ENCODE measurements at places on chromosomes 7 and 10. TPM values are rescaled to one million over a fixed set of nuclear protein-coding genes. Genes with fewer than 3 reads are reported as not detected.

GRCh38 chr7:25952261-25953057, 199.5 kb upstream of the NFE2L3 start:
- DNase-seq, result no peak

The ITPRID1 gene
- 0.91 TPM for total RNA-seq

The RAMP3 gene
- 8.5 TPM for total RNA-seq

- no peak for DNase-seq
Measured at GRCh38 chr10:75197066-75197465, 13.5 kb upstream of the VDAC2 start.

- DNase-seq, result peak; percentile 22
Measured at GRCh38 chr7:4479367-4480039, 202.6 kb upstream of the FOXK1 start.

The VWA2 gene
- total RNA-seq, result 2.6 TPM

The REPIN1 gene
- 189 TPM for total RNA-seq

The TAS2R60 gene
- total RNA-seq, result not detected

GRCh38 chr10:123800289-123800688, 91.3 kb downstream of the CPXM2 start:
- peak; percentile 4 for DNase-seq

The SEMA3C gene
- 41.9 TPM for total RNA-seq

DNA sequence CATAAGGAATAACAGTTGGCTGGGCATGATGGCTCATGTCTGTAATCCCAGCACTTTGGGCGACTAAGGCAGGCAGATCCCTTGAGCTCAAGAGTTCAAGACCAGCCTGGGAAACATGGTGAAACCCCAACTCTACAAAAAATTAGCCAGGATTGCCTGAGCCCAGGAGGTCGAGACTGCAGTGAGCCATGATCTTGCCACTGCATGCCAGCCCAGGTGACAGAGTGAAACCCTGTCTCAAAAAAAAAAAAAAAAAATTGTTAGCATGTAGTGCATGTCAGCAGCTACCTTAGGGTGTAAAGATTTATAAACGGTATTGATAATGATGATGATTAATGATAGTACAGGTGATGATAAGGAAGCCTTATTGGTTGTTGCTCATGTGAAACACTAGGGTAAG, 331.2 kb upstream of the FZD1 start:
- no peak for DNase-seq

DNA sequence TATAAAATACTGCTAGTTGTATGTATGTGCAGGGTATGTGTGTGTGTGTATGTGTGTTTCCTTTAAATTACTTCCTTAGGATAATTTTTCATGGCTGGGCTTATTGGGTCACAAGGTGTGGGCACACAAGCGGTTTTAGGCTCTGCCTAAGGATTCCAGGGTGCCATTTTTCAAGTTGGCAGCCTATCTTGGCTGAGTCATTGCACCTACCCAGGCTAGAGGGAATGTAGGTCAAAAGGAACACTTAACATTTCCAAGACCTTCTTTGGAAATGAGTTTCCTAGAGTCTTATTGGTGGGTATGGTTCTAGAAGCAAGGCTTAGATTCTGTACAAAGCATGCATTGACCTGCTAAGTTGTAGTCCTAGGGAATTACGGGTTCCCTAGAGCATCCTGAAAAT, 642.1 kb downstream of the LRMDA start:
- DNase-seq, result no peak

GRCh38 chr7:30902466-30902865, 9.2 kb upstream of the AQP1 start:
- DNase-seq, result no peak

- DNase-seq, result peak; percentile 57
Measured at GRCh38 chr7:30470771-30471170, 7.8 kb downstream of the NOD1 start.

GRCh38 chr10:12961416-12962205, 39.9 kb downstream of the CCDC3 start:
- DNase-seq, result no peak

The A1CF gene
- total RNA-seq, result 38.9 TPM

The ACHE gene
- total RNA-seq, result 11.7 TPM

The TUBAL3 gene
- total RNA-seq, result 12.8 TPM

DNA sequence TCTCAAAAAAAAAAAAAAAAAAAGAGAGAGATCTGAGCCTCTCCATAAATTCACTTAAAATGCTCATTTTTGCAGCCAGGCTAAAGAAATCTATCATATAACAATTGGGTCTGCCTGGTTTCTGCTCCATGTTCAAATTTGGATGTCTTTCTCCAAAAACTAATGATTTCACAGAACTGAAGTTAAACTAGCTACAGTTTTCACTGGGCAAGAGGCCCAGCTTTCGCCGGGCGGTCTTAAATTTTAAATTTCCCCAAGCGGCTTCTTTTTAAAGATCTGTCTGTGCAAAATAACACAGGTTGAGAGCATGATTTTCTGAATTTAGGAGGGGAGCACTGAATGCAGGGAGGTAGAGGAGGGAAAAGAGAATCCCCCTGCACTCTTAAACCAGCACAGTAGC, 603.4 kb downstream of the KCNMA1 start:
- DNase-seq, result no peak

GRCh38 chr10:10818082-10818481, 199.6 kb upstream of the CELF2 start:
- DNase-seq, result no peak

- peak; percentile 56 for DNase-seq
Measured at GRCh38 chr10:5402798-5403197, 1.8 kb downstream of the TUBAL3 start.

The LEP gene
- total RNA-seq, result 0.07 TPM

The ITGB8 gene
- 7.3 TPM for total RNA-seq

The DDC gene
- 90.2 TPM for total RNA-seq

The MAGI2 gene
- total RNA-seq, result 1.1 TPM

GRCh38 chr10:85513436-85513835, 853.2 kb downstream of the GRID1 start:
- no peak for DNase-seq

- DNase-seq, result no peak
Measured at GRCh38 chr10:128049226-128050120, 76.8 kb downstream of the MKI67 start.

The CYP2E1 gene
- 3.5 TPM for total RNA-seq

The UCMA gene
- not detected for total RNA-seq

DNA sequence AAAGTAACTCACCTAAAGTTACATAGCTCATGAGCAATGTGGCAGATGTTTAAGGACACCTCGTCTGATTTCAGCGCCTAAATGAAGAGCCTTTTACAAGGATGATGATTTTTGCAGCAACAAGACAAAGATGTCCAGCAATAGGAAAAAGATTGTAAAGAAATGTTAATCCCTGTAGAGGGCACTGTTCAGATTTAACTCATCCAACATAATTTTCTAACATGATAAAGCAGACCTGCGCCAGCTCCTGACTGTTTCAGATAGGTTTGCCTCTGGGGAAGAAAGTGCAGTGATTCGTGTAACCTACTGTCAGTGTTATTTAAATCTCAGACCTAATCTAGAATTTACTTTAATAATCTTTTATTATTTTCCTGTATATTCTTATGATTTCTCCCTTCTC, 595.2 kb downstream of the AUTS2 start:
- DNase-seq, result no peak

GRCh38 chr7:108124820-108125219, 5.3 kb downstream of the LAMB4 start:
- DNase-seq, result no peak

DNA sequence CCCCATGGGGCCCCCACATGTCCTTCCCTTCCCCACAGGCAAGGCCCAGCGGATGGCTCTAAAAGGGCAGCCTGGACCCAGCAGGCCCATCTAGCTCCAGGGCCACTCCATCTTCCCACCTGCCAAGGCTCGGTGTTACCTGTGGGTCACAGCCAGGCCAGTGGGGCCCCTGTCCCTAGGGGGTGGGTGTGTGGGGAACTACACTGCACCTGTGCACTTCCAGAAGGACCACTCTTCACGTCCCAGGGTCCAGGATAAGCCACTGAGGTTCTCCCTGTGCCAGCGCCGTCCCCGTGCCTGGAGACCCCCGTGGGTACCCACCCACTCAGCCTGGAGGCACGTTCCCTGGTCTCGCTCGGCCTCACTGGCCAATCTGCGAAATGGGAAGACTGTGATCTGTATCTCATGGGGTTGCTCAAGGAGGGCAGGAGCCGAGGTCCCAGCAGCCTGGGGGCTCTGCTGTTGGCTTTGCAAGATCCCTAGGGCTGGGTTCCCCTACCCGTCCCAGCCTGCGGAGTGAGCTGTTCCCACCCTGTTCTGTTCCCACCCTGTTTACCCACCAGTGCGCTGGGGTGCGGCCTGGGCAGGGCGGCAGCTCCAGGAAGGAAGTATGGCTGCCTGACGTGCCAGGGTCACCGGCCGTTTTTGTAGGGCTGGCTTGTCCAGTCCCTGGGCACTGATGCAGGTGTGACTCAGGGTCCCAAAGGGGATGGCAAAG, 4.6 kb downstream of the PWWP2B start:
- DNase-seq, result peak; percentile 90

The VIM gene
- total RNA-seq, result 121 TPM

The OR2A7 gene
- total RNA-seq, result 10.7 TPM

The OR2A12 gene
- total RNA-seq, result not detected
